ENCODE measurements at places on chromosomes 4 and X. TPM values are rescaled to one million over a fixed set of nuclear protein-coding genes. Genes with fewer than 3 reads are reported as not detected.
A peak's percentile ranks its signal among the peaks of the same experiment; 100 is the strongest.

DNA sequence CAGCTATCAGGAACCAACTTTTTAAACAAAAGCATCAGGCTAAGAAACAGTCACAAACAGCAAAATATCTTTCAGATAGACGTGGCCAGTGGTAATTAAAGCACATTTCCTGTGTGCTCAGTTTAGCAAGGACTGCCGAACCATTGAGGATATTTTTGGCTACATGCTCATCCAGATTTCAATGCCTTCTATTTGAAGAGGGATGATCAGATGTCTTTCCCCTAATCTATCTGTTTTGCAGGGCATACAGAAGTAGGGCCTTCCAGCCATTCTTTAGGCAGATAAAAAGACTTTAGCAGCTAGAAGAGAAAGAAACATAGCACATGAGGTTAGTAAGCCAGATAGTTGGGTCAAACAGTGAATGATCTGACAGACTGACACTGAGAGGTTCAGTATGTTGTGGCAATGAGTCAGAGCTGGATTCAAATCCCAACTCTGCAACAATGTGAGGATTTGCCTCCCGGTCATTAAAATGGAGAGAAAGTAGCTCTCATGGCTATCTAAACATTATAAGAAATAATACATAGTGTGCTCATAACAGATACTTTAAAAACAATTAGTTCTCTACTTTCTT is 100.0 kb upstream of the PRKG2 start:
- no peak for ATAC-seq

- no peak for ATAC-seq
Measured at GRCh38 chr4:98634061-98634460, 24.4 kb downstream of the TSPAN5 start.

GRCh38 chrX:22520128-22520828 is 247.6 kb downstream of the CBLL2 start:
- peak; percentile 98 for ATAC-seq

The KCND1 gene
- total RNA-seq, result 0.28 TPM

DNA sequence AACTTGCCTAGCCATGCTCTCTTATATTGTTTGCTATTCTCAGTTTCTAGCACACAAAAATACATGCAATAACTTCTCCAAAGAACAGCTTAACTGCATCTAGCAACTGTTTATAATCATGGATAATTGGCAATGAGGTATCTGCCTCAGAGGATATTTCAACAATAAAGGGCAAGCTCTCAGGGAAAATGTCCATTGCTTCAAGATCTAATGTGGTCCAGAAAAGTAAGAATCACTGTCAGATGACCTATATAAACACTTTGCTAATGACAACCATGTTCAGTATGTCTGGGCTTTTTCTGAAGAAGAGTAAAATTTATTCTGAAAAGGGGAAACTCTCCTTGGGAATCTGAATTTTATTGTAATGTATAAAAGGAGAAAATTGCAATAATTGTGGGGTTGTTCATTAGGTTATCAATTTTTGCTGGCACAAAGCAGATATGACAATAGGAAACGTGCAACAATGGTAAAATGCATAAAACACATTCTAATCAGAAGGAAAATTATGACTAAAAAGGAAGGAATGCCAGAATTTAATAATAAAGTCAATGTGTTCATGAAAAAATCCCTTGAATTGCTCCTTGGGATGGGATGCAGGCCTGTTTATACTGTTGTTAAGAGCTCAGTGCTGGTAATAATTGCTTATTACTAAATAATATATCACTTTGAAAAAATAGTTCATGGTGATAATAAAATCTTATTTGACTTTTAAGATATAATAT is 90.3 kb downstream of the ANTXR2 start:
- no peak for ATAC-seq

DNA sequence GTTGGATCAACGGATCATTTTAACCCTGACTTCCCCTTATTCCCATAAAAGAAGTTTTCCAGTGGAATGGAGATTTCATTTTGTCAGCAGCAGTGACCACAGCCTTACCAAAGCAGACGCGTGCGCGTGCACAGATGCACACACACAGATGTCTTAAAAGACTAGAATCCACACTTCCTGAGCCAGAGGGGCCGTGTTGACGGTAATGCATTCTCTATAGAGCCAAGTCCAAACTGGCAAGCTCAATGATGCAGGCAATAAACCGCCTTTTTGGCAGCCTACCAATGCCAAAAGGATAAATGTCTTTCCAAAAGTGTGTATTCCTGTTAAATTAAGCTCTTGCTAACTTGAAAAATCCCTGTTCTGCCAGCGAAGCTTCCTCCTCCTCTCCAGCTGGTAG is 18.8 kb upstream of the CLDN34 start:
- no peak for ATAC-seq
